ENCODE measurements at places on chromosomes 5 and 9. TPM values are rescaled to one million over a fixed set of nuclear protein-coding genes. Genes with fewer than 3 reads are reported as not detected.
A peak's percentile ranks its signal among the peaks of the same experiment; 100 is the strongest.

The PCDHGB5 gene
- total RNA-seq = 3.7 TPM

The NR6A1 gene
- 0.54 TPM for total RNA-seq

The CCDC192 gene
- total RNA-seq = 1.2 TPM

The PLAC8L1 gene
- 0.49 TPM for total RNA-seq

The FOXD4L5 gene
- 0.20 TPM for total RNA-seq

The ADAMTSL1 gene
- total RNA-seq = 0.29 TPM

The ANKRD55 gene
- total RNA-seq = not detected

The NIM1K gene
- total RNA-seq = 0.25 TPM

The PCDHGC4 gene
- 0.36 TPM for total RNA-seq

DNA sequence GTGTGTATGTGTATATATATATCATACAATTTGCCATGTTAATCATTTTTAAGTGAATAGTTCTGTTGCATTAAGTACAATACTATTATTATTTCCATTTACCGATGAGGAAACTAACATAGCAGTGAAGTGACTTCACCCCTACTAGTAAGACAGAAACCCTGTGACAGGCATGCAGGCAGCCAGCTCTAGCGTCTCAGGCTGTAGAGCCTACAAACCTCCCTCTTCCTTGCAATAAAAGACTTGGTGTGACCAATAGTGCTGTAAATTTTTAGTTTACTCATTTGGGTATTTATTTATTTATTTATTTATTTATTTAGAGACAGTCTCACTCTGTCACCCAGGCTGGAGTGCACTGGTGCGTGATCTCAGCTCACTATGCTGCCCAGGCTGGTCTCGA, 24.7 kb downstream of the FNBP1 start:
- no peak for DNase-seq
- no peak overlapping the region for H3K27ac ChIP-seq
- no peaks in the 10 kb centered on the region for H3K27me3 ChIP-seq

DNA sequence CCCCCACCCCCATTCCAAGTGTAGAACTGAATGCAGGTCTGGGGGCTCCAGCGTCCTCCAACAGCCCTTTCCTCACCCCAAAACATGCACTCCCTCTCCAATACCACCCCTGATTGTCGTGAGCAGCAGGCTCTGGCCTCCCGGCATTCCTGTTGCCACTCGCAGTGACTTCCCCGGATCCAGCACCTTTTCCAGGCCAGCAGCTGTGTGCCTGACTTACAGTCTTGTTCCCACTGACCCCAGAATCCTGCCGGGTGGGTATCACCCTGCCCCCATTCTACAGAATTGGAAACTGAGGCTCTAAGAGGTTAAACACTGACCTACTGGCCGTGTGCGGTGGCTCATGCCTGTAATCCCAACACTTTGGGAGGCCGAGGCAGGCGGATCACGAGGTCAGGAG, 127.2 kb downstream of the OLFM1 start:
- H3K36me3 ChIP-seq = no peaks in the 10 kb centered on the region
- H3K27me3 ChIP-seq = peaks cover 62% of the 10 kb centered on the region
- no peaks in the 10 kb centered on the region for H3K4me1 ChIP-seq
- H3K27ac ChIP-seq = no peak overlapping the region

- DNase-seq = no peak
- H3K4me3 ChIP-seq = peak overlapping the region; percentile 83
- H3K27ac ChIP-seq = peak overlapping the region; percentile 47
- peaks cover 44% of the 10 kb centered on the region for H3K27me3 ChIP-seq
- no peaks in the 10 kb centered on the region for H3K36me3 ChIP-seq
Observed at GRCh38 chr5:115168829-115169486, 750 bp downstream of the TRIM36 start.

DNA sequence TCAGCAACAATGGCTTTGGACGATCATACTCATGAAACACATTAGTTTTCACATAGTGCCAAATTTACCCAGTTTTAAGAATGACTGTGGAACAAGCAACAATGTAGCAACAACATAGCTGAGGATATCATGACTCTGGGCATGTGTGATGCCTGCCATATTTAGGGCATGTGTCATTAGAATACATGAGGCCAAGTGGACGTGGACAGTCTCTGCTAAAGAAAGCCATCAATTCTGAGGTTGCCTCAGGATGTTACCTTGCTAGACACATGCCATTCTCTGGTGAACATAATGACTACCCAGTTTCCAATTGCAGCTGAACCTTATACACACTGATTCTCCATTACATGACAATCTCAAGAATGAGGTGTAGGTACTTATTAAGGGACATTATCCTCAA, 103.3 kb upstream of the ADAMTS19 start:
- H3K4me3 ChIP-seq = no peak overlapping the region
- DNase-seq = no peak
- H3K4me1 ChIP-seq = no peaks in the 10 kb centered on the region
- H3K27ac ChIP-seq = no peak overlapping the region

DNA sequence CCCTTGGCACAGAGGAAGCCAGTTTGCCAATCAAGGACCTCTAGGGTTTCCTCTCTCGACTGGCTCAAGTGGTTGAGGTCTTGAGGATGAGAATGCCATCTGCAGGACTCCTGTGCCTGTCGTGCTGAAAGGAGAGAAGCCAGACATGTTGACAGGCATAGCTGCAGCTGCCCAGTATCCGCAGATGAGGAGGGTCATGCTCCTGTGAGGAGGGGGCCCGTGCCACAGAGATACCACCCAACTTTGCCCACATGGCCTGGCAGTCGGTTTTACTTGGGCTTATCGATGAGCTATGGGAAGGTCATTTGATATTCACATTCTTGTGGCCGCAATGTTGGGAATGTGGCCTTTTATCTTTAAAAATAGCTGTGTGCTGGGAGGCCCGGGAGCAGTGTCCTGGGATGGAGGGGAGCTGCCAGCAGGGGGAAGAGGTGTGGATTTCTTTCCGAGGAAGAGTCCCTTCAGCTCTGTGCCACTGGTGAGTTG, 17.4 kb downstream of the FRMPD1 start:
- peaks cover 28% of the 10 kb centered on the region for H3K4me1 ChIP-seq
- DNase-seq = peak; percentile 34
- peak overlapping the region; percentile 57 for H3K4me3 ChIP-seq
- no peaks in the 10 kb centered on the region for H3K27me3 ChIP-seq
- no peaks in the 10 kb centered on the region for H3K36me3 ChIP-seq

DNA sequence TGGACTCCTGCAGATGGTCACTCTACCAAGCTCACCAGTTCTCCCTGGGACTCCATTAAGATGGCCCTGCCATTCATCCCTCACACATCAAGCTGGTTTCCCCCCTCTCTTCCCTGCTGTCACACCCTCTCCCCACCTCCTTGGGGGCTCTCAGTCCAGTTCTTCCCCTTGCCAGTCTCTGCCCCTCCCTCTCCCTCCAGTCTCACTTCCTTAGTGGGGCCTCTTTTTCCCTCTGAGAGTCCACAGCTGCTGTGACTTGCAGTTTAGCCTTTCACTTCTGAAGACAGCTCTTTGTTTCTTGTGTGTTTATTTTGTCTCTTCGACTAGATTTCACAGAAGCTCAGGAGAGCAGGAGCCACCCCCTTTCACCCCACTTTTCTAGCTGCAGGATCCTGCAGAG, 10.5 kb downstream of the DOCK2 start:
- no peak overlapping the region for H3K4me3 ChIP-seq
- peaks cover 1% of the 10 kb centered on the region for H3K27me3 ChIP-seq
- H3K36me3 ChIP-seq = no peaks in the 10 kb centered on the region
- no peak overlapping the region for H3K27ac ChIP-seq

- H3K36me3 ChIP-seq = no peaks in the 10 kb centered on the region
- peak overlapping the region; percentile 67 for H3K4me3 ChIP-seq
- no peak for DNase-seq
- H3K27ac ChIP-seq = no peak overlapping the region
Observed at GRCh38 chr5:176608937-176609723, 826 bp downstream of the GPRIN1 start.

DNA sequence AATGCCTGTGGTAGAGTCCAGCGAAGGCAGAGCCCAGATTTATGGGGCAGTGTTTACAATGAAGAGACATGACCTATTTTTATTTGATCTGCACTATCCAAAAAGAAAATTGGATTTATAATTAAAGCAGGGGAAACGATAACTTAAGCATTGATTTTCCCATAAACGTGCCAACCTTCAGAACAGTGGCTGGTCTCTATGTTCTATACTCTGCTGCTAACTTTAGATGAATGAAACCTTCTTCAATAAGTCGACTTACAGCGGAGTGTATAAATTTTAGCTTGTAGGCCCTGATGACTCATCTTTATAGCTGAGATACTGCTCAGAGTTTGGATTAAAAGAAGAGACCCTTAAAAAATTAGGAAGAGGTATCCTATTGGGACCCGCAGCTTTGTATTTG, 452.6 kb downstream of the TLR4 start:
- no peak overlapping the region for H3K4me3 ChIP-seq
- no peaks in the 10 kb centered on the region for H3K4me1 ChIP-seq
- H3K27me3 ChIP-seq = no peaks in the 10 kb centered on the region

GRCh38 chr5:33841891-33842290, 49.9 kb downstream of the ADAMTS12 start:
- H3K36me3 ChIP-seq = no peaks in the 10 kb centered on the region
- DNase-seq = no peak

DNA sequence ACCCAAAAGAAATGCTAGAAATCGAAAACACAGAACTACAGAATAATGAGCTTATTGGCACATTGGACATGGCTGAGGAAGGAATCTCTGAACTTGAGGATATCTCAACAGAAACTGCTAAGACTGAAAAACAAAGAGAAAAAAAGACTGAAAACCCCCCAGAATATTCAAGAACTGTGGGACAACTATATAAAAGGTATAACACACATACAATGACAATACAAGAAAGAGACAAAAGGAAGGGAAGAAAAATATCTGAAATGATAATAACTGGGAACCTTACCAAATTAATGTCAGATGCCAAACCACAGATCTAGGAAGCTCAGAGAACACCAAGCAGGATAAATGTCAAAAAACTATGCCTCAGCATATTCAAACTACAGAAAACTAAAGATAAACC, 68.6 kb upstream of the TNPO1 start:
- H3K27me3 ChIP-seq = no peaks in the 10 kb centered on the region
- no peak overlapping the region for H3K4me3 ChIP-seq
- H3K4me1 ChIP-seq = no peaks in the 10 kb centered on the region
- H3K36me3 ChIP-seq = no peaks in the 10 kb centered on the region

DNA sequence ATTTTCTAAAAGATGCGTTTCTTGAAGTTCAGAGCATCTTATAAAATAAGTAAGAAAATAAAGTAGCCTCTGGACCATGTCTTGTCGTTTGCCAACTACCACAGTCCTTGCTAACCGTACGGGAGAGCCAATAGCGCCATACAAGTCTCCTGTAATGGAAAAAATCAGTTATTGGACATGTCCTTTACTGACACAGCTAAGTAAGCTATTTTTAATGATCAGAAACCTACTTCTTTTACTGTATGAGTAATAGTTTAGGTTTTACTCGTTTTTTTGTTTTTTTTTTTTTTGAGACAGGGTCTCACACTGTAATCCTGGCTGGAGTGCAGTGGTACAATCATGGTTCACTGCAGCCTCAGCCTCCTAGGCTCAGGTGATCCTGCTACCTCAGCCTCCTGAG, 37.7 kb upstream of the RAPGEF6 start:
- H3K27me3 ChIP-seq = no peaks in the 10 kb centered on the region
- H3K4me3 ChIP-seq = peak overlapping the region; percentile 38
- DNase-seq = no peak

- H3K27me3 ChIP-seq = peaks cover 2% of the 10 kb centered on the region
- H3K4me1 ChIP-seq = peaks cover 13% of the 10 kb centered on the region
- no peak for DNase-seq
Observed at GRCh38 chr5:113169720-113170119, 193.1 kb downstream of the DCP2 start.

GRCh38 chr9:92001244-92001643, 51.2 kb upstream of the ROR2 start:
- H3K4me1 ChIP-seq = no peaks in the 10 kb centered on the region
- H3K27me3 ChIP-seq = peaks cover 6% of the 10 kb centered on the region
- H3K27ac ChIP-seq = no peak overlapping the region

- no peak for DNase-seq
- H3K36me3 ChIP-seq = no peaks in the 10 kb centered on the region
- H3K27ac ChIP-seq = no peak overlapping the region
- no peak overlapping the region for H3K4me3 ChIP-seq
- H3K4me1 ChIP-seq = peaks cover 20% of the 10 kb centered on the region
- H3K27me3 ChIP-seq = no peaks in the 10 kb centered on the region
Observed at GRCh38 chr5:67248703-67249589, 52.3 kb upstream of the CD180 start.

GRCh38 chr9:31542384-31543055, 841.9 kb upstream of the ACO1 start:
- no peaks in the 10 kb centered on the region for H3K4me1 ChIP-seq
- H3K27me3 ChIP-seq = no peaks in the 10 kb centered on the region
- H3K4me3 ChIP-seq = peak overlapping the region; percentile 8

DNA sequence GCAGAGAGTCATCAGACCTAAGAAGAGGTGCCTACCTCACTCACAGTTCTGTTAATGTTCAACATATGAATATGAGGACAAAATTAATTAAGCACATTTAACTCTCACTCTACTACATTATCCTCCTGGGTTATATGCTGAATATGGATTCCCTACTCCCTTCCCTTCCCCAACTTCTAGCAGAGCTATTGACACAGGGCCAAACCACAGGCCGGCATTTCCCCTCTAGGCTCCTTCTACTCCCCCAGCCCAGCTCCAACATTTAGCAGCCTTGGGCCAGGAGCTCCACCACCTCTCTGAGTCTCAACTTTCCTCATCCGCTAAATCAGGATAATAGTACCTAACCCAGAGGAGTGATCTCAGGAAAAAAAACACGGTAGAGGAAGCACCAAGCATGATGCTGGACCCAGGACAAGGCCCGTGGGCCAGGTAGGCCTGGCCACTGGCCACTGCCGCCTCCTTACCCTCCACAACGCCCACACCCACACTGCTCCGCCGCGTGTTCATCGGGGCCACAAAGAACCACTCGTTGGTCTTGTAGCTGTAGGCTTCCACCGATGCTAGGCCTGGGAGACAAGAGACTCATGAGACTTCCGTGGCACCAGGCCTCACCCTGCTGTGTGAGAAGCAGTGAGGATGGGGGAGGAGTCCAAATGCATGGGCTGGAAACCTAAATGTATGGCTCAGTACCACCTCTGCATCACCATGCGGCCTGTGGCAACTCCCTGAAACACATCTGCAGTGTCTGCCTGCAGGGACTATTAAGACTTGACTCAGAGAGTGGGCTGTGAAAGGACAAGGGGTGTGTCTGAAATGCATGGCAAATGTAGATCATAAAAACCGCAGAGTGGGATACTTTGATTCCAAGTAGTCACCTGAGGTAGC, 98.8 kb downstream of the KLHL3 start:
- no peaks in the 10 kb centered on the region for H3K4me1 ChIP-seq
- DNase-seq = no peak
- no peaks in the 10 kb centered on the region for H3K36me3 ChIP-seq
- H3K27me3 ChIP-seq = no peaks in the 10 kb centered on the region
- H3K4me3 ChIP-seq = no peak overlapping the region

DNA sequence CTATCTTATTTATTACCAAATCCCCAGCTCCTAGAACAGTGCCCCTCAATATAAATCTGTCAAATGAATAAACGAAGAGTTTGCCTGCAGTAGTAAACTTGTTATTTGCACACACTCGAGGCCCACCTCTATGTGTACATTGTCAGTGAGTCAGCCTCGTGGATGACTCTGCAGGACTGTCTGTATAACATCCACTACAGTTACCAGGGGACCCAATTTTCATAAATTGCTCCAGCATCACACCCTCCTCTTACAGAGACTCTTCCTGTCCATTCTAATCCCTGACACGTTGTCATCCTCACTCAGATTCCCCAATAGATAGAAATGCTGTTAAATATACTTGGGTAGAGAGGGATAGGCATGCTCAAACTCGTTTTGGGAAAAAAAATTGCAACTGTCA, 478.5 kb downstream of the RAB3C start:
- DNase-seq = no peak
- no peaks in the 10 kb centered on the region for H3K27me3 ChIP-seq
- H3K36me3 ChIP-seq = no peaks in the 10 kb centered on the region
- no peak overlapping the region for H3K27ac ChIP-seq
- H3K4me3 ChIP-seq = no peak overlapping the region
- H3K4me1 ChIP-seq = peaks cover 15% of the 10 kb centered on the region

All from psoas muscle (tissue), 8 donors.